ENCODE measurements at places on chromosomes 3 and 15.
A peak's percentile ranks its signal among the peaks of the same experiment; 100 is the strongest.

GRCh38 chr15:85751291-85752123 is 43.2 kb downstream of the KLHL25 start:
- peak; percentile 77 for DNase-seq

DNA sequence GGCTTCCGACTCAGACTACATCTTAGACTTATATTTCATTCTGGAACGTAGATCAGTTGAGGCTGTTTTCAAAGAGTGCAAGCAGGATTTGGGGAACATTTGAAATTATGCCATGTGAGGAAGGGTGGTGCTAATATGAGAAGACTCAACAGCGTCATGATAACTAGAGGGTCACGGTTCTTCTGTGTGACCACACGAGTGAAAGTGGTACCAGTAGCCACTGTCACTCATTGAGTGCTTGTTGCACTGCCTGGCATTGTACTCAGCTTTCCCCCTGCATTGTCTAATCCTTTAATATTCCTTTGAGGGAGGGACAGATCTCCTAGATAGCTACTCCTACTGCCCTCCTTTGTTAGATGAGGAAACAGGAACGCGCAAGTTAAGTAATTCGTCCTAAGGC is 81.3 kb upstream of the PLXNA1 start:
- no peak for DNase-seq

- no peak for DNase-seq
Measured at GRCh38 chr3:126947429-126947828, 35.5 kb upstream of the PLXNA1 start.

DNA sequence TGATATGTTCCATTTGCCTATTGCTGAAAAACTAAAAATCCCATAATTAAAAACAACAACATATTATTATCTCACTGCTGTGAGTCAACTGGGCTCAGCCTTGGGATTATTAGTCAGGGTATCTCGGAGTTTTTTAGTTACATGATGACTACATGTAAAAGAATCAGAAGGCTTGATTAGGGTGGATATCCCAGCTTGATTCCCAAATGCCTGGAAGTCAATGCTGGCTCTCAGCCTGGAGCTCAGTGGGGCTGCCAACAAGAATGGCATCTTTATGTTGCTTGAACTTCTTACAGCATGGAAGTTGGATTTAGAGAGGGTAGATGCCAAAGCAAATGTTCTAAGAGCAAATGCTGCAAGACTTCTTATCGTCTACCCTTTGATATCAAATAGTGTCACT is 278.5 kb downstream of the PLOD2 start:
- no peak for DNase-seq

- DNase-seq: no peak
Measured at GRCh38 chr3:62139957-62140356, 233.4 kb downstream of the FEZF2 start.

DNA sequence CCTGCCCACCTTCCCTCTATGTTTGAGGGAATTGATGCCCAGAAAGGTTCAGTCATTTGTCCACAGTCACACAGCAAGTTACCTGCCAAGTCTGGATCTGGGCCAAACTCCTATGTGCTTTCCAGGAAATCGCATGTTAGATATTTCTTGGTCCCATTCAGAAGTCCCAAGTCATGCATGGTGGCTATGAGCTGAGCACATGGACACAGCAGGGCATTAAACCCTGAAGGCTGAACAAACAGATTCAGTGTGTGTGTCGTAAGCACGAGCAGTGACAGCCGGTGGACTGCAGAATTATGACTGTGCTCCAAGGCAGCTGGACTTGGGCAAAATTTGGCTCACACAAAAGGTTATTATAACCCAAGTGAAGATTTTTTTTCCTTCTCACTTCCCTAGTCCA is 11.4 kb upstream of the SLC6A6 start:
- DNase-seq: no peak

DNA sequence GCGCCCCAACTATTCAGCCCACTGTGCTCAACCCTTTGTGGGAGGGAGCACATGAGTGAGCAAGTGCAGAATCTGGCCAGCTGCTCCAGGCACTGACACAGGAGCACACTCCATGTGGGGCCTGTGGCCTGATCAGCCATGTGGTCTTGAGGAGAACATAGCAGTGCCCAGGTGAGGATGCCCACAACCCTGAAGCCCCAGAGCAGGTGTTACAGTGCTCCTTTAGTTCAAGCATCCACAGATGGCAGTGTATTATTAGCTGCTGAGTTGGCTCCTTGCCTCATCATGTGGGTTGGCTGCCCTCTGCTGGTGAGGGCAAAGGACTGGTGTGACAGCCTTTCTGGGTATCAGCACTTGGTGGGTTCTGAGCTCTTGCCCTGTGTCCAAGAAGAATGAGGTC is 1588.2 kb downstream of the SI start:
- peak; percentile 72 for DNase-seq
